Activated T-cell treated with anti-CD3 and anti-CD28 coated beads for 1 hour (primary cell): ENCODE measurements at places on chromosomes 5 and 9.

- DNase-seq = no peak
Measured at GRCh38 chr5:34034534-34035327, 8.3 kb downstream of the C1QTNF3 start.

DNA sequence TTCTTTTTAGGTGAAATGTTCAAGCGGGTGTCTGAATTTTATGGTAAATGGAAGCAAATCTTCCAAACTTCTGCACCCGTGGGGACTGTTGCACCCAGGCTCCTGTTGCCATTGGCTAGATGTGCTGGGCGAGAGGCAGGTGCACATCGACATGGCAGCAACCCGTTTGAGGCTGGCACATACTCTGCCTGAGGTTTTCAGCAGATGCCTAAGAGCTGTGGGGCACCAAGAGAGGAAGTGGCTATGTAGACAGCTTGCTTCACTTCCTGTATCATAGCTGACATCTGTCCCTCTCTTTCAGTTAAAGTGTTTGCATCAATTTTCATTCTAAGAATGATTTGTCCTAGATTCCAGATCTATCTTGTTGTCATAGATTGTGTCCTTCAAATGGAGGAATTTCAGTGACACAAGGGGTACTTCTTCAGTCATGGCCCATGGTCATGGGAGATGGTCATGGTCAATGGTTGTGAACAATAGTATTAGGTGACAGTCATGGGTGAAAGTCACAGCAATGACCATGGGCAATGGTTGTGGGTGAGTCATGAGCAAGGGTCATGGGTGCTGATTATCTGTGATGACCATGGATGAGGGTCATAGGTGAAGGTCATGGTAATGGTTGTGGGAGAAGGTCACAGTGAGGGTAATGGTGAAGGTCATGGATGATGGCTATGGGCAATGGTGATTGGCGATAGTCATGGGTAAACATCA, 115.1 kb upstream of the IRX4 start:
- DNase-seq = no peak

DNA sequence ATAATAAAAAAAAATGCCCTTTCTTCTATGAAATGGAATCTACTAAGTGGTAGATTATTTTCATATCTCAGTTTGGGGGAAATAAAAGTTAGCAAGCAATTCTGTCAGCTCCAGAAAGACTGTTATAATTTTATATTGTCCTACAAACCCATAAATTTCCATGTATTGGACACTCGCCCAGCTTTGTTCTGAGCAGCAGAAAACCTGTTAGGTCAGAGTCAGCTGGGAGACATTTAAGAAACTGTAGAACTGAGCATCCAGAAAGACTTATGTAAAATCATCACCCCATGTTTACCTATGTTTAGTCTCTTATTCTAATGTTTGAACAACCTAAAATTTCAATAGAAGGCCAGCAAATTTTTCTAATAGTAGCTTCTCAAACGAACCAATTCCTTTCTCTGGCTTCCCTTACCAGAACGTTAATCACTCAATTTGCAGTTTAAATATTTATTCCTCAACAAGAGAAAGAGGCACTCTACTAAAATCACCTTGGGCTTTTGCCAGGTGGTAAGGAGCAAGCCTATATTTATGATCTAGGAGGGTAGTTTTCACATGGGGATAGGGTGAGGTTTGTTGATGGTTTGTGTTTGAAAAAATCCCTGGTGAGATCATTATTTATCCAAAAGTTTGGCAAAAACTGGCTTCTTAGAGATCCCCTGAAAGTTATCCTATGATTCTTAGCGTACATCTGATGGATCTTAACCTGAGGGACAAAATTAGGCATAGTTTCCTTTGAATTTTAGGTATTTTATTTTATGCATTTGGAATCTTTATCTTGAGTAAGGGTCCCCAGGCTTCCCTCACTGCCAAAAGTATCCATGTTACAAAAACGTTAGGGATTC, 34.4 kb downstream of the MACROH2A1 start:
- DNase-seq = no peak

- no peak for DNase-seq
Measured at GRCh38 chr9:75960551-75960950, 70.1 kb downstream of the PCSK5 start.

- DNase-seq = no peak
Measured at GRCh38 chr9:14895806-14896205, 14.4 kb downstream of the FREM1 start.

- DNase-seq = no peak
Measured at GRCh38 chr5:135157421-135158313, 123.6 kb upstream of the PITX1 start.

GRCh38 chr5:168423971-168424370, 62.3 kb upstream of the RARS1 start:
- no peak for DNase-seq

GRCh38 chr5:176413255-176413565, 3.1 kb downstream of the CLTB start:
- DNase-seq = no peak

DNA sequence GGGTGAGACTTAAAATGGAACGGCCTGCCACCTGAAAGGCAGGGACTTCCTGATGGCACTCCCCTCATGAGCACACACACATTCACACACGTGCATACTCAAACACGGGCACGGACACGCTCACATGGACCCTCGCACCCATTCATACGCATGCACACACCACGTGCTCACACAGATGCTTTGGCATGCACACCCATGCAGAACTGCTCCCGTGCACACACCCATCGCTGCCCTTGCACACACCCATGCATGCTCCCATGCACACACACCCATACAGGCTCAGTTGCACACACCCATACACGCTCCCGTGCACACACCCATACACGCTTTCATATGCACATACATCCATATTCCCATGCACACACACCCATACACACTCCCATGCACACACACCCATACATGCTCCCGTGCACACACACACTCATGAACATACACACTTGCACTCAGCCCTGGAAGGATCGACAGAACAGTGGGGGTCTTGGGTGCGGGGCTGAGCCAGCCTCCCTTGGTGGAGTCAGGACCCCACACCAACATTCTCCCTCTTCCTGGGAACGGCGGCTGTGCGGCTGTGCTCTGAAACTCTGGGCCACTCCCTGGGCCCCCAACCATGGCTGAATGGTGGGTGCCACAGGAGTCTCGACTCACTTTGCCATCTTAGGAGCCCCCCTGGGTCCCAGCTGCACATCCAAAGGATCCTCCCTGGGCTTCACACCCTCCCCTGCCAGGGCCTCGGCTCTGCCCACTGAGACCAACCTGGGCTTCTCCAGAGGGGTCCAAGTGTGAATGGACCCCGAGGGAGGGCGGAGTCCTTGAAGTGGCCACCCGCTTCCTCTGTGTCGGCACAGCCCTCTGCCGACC, 115.2 kb downstream of the RXRA start:
- no peak for DNase-seq

DNA sequence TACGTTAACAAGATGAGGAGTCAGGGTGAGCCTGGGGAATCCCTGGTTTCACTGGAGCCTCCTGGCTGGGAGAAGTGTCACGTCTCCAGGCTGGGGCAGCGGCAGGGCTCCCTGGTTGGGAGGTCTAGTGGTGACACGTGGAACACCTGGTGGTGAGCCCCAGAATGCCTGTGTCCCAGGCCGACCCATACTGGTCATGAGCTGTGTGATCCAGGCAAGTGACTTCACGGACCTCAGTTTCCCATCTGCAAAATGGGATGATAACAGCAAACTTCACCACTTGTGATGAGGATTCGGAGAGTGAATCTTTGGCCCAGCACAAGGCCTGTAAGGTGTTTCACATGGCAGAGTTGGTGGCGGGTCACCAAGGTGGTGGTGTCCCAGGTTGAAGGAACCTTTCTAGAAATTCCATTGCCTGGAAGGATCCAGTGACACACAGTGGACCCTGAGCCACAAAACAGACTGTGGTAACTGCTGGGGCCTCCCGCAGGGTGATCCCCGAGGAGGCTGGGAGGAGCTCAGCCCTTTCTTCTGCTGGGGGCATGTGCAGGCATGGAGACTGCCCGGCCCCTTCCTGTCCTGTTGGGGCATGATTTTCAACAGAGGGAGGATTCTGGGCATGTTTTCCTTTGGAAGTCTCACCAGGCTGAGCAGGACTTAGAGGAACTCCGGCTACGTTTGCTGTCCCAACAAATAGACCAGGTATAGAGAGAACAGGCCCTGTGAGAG, 153.9 kb upstream of the IER5L start:
- no peak for DNase-seq

GRCh38 chr5:138595180-138595795, 20.1 kb upstream of the HSPA9 start:
- no peak for DNase-seq

- DNase-seq = no peak
Measured at GRCh38 chr5:53603009-53603687, 42.7 kb downstream of the NDUFS4 start.

GRCh38 chr9:97366889-97367288, 45.0 kb upstream of the TDRD7 start:
- DNase-seq = no peak

- no peak for DNase-seq
Measured at GRCh38 chr9:6418764-6419163, 5.8 kb downstream of the UHRF2 start.

DNA sequence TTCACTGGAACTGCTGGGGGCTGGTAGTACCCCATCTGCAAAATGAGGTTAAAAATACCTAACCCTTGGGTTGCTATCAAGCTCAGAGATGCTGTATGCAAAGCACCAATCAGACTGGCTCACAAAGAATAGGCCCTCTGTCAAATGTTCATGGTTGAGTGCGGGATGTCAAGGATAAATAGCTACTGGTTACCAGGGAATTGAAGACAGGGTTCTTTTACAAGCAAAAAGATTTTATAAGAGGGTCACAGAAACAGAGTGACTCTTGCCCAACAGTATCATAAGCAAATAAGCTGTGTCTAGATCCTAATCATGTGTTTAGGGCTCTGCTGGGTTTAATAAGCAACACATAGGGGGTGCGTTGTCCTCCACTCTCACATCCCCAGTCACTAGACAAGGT, 11.9 kb downstream of the SYK start:
- no peak for DNase-seq

- DNase-seq = no peak
Measured at GRCh38 chr9:37157726-37158377, 37.5 kb downstream of the ZCCHC7 start.
